ENCODE measurements at places on chromosomes 6 and 20. TPM values are rescaled to one million over a fixed set of nuclear protein-coding genes. Genes with fewer than 3 reads are reported as not detected.

GRCh38 chr6:34259529-34260069 lies 10.8 kb upstream of the SMIM29 start:
- DNase-seq, result no peak

DNA sequence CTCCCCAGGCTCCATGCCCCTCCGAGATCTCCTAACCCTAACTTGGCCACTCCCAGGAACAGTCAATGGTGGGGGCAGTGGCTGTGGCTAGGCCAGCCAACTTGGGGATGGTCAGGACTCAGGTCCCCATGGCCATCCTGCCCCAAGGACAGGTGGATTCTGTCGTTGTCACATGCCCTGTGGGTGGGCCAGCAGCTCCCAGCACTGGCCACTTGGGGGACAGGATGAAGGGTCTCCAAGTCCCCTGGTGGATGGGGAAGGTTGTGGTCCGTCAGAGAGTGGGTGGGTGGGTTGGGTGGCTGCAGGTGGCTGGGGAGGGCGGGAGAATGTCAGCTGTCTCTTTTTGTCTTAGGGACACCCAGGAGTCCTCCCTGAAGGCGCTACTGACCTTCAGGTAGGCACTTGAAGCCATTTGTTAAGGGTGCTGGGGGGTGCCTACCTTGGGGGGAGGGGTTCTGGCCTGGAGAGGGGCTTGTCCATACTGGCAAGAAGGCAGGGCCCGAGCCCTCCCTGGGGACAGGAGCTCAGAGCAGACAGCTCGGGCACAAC lies 5.5 kb downstream of the COL9A3 start:
- no peak for DNase-seq

GRCh38 chr6:108156180-108156937 lies 9.5 kb upstream of the NR2E1 start:
- DNase-seq, result no peak

- no peak for DNase-seq
Measured at GRCh38 chr6:101085327-101085726, 204.2 kb upstream of the ASCC3 start.

NEURL2 gene
- 3.0 TPM for total RNA-seq

OTOR gene
- total RNA-seq, result not detected

DNA sequence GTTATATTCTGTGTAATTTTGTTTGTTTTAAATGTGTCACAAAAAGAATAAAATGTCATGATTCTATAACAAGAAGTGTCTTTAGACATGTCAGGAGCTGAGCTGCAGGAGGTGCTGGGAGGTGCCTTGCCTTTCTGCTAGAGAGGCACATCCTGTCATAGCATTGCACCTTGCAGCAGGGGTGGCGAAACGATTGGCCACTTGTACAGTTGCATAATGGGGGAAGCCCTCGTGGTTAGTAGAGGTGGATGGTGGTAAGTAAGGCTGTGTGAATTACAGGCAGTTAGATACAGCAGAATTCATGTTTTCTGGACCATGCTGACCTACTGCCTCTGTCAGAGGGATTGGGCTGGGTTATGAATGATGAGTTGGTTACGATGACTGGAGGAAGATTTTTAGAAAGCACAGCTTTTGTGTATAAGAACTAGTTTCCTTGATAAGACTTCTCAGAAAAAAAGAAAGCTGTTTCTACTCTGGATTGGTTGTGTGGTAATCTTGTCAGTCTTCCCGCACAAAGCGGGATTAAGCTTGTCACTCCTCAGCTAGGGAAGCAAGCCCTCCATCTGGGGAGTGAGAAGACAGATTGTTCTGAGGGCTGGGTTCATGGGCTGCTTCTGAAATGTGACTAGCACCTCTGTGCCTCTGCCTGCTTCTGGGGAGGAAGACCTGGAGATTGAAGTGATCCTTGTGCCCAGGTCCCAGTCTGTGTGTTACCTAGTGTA lies 74.9 kb downstream of the FOXO3 start:
- DNase-seq, result no peak

GRCh38 chr6:13729891-13730290 lies 18.3 kb upstream of the RANBP9 start:
- peak; percentile 60 for DNase-seq

- no peak for DNase-seq
Measured at GRCh38 chr6:82227770-82228169, 19.8 kb downstream of the IBTK start.

- no peak for DNase-seq
Measured at GRCh38 chr6:148514091-148514845, 171.6 kb downstream of the SASH1 start.

DNA sequence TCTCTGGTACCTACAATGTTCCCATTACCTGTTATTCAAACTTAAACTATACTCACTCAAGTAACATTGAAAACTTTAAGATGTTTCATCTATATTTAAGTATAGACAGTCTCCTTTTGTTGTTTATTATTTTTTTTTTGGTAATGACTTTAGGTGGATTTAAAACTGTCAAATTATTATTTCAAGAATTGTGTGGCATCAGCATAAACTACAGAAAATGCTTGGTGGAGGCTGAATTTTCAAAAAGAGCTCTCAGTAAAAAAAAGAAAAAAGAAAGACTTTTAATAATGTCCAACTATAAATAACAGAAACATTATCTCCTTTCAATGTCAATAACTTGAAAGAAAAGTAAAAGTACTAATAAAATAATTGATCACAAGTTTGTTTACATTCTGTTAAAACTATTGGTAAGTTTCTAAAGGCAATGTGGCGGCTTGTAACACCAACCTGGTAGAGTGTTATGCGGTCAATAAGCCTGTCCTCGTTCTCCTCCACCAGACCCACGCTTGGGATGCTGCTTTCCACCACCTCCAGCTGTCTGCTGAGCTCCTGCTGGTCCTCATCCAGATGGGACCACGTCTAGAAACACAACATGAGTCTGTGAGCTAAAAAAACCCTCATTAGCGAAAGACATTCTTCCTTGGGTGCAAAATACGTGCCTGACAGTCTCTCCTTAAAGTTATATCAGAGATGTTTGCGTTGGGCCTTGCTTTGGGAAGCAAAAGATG lies 400.6 kb downstream of the SYNE1 start:
- no peak for DNase-seq

GRCh38 chr6:161003336-161003735 lies 11.8 kb downstream of the MAP3K4 start:
- DNase-seq, result peak; percentile 29

EFCAB8 gene
- not detected for total RNA-seq

DNA sequence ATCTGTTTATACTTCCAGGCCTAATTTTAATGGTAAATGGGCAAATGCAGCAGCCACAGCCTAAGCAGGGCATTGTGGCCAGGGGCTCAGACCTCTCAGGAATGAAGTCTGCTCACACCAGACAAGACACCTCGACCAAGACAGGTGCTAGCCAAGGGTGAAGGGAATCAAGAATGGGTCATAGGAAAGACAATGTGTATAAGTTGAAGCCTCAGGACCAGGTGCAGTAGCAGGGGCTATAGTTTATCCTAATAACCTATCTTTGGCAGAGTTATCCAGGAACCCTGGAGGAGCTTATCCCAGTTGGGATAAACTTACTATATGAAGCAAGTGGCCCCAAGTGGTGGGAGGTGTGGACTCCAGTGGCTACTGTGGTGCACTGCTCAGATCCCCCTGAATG lies 165.0 kb upstream of the TAB2 start:
- no peak for DNase-seq

DNA sequence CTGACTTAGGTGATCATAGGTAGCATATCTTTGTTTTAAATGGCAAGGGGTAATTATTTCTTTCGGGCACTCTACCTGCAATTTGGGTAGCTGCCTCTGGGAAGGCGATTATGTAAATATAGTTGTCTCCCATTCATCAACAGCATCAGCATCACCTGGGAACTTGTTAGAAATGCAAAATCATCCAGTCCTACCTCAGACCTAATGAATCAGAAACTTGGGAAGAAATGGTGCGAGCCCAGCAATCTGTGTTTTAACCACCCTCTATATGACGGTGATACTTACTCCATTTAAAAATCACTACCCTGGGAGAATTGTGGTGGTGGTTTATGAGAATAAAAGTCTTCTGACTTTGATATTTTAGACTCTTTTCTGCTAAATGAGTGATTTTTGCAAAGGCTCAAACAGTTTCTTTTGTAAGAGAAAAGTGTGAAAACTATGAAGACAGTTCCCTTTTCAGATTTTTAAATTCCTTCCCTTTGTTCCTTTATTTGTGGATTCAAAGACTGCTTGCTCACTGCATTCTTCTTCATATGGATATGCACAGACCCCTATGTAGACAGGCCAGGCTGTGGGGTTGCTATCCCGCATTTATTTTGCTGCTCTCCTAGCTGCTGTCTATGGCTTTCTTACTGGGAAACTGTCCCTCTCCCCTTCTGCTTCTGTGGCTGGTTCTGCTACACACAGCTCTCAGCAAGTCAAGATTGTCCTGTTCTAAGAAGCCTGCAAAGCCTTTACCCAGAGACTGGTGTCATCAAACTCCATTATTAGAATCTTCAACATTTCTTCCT lies 365.3 kb downstream of the RNF144B start:
- DNase-seq, result no peak

Measured in renal cortical epithelial cell (primary cell).